ENCODE measurements at places on chromosomes 4 and X.

GRCh38 chr4:83677656-83678055 lies 141.7 kb downstream of the GPAT3 start:
- no peak for DNase-seq

GRCh38 chr4:168506014-168506413 lies 9.2 kb downstream of the PALLD start:
- DNase-seq: no peak

DNA sequence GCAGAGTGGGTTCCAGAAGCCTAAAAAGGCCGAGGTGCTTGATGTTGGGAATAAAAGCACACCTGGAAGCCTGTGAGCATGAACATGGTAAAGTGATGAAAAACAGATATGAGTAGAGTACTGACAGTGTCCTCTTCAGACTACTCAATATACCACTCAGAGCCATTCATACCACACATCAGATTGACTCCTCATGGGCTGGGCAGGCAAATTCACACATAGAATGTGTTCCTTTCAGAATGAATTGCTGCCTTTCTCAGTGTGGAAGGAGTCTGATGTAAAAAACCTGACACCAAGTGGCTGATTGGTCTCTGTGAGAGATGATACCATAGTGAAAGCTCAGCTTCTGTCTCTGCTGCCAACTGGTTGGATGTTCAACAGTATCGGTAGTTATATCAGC lies 442.7 kb downstream of the RAPGEF2 start:
- DNase-seq: no peak

- no peak for DNase-seq
Observed at GRCh38 chr4:180493299-180493698, 1749.9 kb upstream of the TENM3 start.

DNA sequence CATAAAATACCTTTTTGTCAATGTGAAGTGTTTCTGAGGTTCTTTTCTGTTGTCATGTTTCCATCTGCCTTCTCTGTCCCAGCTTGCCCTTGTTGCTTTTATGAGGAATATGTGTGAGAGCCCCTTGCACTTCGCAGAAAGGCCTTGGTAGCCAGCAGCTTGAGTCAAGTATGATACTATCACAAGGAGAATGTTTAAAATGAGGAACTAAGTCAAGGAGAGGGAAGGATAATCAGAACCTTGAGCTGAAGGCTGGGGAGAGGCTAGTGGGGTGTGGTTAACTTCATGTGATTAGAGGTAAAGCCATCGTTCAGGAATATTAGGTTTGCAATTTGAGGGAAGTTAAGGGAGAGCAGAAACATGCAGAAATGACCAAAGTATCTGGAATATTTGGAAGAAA lies 12.7 kb downstream of the PGK1 start:
- DNase-seq: no peak

DNA sequence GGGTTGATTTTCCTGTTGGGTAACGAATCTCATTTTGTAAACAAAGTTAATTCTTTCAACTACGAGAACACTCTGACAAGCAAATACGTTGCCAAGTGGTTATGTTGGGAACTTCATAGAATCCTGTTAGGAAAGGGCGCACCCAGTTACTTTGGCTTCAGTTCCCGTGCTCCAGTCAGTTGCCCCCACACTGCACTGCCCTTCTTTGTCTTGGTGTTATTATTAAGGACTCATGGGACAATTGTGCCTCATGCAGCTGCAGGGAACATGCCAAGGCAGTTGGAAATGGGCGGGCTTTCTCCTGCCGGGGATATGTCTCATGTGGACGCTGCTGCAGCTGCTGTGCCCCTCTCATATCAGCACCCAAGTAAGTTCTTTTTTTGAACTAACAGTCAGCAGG lies 28.9 kb downstream of the OFD1 start:
- DNase-seq: no peak

GRCh38 chr4:75544870-75545269 lies 11.0 kb upstream of the ODAPH start:
- DNase-seq: no peak

GRCh38 chr4:184762100-184762499 lies 28.2 kb upstream of the CENPU start:
- DNase-seq: no peak

DNA sequence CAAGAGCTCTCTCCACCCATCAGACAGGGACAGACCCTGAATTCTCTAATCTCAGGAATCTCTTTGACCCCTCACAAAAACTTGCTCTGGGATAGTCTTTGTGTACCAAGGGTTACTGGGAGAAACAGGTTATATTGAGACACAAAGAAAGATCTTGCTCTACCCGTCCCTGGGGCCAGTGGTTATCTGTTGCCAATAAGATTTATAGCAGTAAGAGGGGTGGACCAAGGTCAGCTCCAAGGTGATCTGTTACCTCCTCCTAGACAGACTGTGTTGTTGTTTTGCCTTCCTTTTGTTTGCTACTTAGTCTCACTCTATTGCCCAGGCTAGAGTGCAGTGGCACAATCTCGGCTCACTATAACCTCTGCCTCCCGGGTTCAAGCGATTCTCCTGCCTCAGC lies 16.3 kb upstream of the ATP6AP2 start:
- DNase-seq: no peak

All from activated T-helper 1 cell treated with anti-CD3 and anti-CD28 coated beads, Interleukin-2, amount 50 U/mL, for 16 hours (primary cell).